AG08396 (cell line): ENCODE measurements at places on chromosomes 3 and 15.

- DNase-seq, result no peak
Measured at GRCh38 chr3:188279502-188280335, 125.8 kb downstream of the LPP start.

GRCh38 chr3:94272016-94272415 lies 209.2 kb downstream of the NSUN3 start:
- DNase-seq, result no peak

GRCh38 chr15:64024172-64025050 lies 21.9 kb downstream of the DAPK2 start:
- no peak for DNase-seq

DNA sequence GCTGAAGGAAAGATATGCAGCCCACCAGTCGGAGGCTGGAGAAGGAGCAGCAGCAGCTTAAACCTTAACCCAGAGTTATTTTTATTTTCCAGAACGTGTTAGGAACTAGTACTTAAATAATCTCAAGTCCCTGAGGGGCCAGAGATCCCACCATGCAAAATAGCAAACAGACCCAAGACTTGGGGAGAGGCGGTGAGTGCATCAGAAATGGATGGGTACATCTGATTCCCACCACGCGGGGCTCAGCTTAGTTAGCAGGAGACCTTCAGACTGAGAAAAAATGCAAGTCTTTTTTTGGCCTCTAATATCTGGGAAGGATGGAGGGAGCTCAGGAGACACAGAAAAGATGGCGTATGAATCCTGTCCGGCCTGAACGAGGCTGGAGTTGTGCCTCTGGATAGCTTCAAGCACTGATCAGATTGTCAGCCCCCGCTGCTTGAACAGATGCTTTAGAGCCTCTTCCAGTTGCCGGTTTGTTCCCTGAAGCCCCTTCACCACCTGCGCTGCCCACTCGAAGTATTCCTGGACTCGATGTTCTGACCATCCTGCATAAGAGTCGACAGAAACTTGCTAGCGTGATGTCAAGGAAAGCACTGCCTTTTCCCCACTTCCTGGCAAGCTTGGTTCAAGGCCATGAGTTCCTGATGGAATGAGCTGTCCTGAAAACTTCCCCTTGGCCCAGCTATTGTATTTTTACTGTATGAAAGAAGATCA lies 1.3 kb downstream of the HDDC3 start:
- DNase-seq, result no peak

GRCh38 chr3:130636480-130637234 lies 110.0 kb downstream of the PIK3R4 start:
- DNase-seq, result no peak

GRCh38 chr15:75454471-75455378 lies 3.2 kb upstream of the SIN3A start:
- peak; percentile 71 for DNase-seq

GRCh38 chr15:63071288-63071909 lies 28.9 kb downstream of the TPM1 start:
- no peak for DNase-seq

DNA sequence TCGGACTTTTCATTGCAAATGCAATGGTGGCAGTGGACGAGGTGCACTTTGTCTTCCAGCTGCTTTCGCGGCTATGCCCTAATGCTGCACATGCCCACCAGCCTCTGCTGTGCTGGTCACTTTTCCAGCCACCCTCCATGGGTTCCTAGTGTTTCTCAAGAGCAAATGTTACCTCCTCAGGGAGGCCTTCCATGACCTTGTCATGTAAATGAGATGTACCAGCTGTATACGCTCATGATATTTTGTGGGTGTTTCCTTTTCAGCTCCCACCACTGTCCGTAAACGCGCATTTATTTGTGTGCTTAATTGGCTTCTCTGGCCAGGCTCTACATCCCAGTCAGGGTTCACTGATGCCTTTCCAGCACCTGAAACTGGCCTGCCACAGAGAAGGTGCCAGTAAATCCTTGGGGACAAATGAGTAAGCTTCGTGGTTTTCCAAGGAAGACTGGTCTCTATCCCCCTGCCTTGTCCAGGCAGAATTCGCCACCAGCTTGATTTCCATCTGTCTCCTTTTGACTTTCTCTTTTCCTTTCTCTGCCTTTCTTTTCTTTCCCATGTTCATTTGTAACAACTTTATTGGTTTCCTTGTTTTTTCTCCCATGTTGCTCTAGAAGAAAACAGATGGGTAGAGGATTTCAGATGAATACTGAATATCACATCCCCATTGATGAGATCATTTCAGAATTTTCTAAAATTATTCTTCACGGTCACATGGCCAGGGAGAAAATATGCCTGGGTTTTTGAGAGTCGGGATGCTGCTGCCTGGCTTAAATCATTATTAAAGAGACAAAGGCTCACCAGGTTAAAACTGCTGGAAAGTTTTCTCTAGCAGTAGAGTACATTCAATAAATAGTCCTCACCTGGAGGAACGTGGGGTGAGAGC lies 82.5 kb downstream of the CHST2 start:
- DNase-seq, result no peak

- peak; percentile 86 for DNase-seq
Measured at GRCh38 chr3:27533718-27534573, 49.8 kb upstream of the SLC4A7 start.

- no peak for DNase-seq
Measured at GRCh38 chr3:32384938-32385337, 6.7 kb upstream of the CMTM7 start.

DNA sequence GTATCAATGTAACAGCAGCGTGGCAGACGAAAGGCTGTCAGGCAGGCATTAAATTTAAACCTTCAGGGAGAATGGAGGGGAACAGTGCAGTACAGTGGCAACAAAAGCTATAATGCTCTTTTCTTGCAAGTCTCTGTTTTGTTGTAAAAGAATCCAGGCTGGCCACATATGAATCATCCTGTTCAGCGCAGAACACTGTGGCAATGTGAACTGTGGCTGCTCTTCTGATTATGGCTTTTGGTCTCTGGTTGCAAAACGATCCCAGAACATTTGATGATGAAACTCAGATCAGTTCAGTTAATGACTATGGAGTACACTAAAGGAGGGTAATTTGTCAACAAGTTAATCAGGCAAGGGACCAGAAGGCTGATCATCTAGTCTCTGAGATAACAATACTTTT lies 219.7 kb upstream of the SGO1 start:
- no peak for DNase-seq

GRCh38 chr3:171356251-171356650 lies 104.0 kb downstream of the TNIK start:
- no peak for DNase-seq

DNA sequence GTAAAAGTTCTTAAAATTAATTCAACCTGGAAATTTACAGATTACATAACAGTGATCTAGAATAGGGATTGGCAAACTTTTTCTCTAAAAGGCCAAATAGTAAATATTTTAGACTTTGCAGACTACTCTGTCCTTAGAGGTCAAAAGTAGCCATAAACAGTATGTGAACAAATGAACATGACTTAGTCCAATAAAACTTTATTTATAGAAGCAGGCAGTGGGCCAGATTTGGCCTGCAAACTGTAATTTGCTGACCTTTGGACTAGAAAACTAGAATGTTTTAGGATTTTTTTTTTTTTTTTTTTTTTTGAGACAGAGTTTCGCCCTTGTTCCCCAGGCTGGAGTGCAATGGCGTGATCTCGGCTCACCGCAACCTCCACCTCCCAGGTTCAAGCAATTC lies 12.1 kb downstream of the SENP8 start:
- DNase-seq, result no peak

DNA sequence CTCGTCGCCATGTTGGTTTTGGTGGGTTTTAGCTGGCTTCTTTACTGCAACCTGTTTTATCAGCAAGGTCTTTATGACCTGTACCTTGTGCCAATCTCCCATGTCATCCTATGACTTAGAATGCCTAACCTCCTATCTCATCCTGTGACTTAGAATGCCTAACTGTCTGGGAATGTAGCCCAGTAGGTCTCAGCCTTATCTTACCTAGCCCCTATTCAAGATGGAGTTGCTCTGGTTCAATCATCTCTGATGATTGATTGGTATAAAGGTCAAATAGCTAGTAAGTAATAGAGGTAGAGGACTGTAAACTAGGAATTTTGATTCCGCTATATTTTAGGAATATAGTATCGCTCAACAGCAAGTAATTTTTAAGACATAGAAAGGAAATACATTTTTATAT lies 1.3 kb upstream of the ACKR2 start:
- DNase-seq, result no peak

GRCh38 chr15:49145651-49146609 lies 9.5 kb downstream of the COPS2 start:
- DNase-seq, result peak; percentile 14

DNA sequence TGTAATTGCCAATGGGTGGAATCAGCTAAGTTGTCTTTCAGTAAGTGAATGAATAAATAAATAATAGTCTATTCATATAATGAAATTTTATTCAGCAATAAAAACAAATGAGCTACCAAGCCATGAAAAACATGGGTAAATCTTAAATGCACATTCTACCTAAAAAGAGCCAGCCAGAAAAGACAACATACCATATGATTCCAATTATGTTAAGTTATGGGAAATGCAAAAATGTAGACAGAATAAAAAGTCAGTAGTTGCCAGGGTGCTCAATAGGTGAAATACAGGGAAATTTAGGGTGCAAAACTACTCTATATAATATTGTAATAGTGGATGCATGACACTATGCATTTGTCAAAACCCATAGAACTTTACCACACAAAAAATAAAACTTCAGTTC lies 277.2 kb upstream of the EPHA6 start:
- DNase-seq, result no peak

DNA sequence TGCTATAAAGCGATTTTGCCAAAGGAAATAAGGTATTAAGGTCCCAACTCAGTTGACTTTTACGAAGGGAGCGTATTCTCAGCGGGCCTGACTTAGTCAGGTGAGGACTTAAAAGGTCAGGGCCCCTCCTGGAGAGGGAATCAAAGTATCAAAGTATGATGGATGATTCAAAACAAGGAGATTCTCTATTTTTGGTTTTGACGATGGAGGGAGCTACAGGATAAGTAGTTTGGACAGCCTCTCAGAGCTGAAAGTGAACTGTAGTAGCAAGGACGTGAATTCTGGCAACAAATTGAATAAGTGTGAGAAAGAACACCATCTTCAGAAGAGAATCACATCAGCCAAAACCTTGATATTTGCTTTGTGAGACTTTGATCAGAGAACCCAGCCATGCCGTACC lies 1186.5 kb downstream of the SI start:
- DNase-seq, result no peak

DNA sequence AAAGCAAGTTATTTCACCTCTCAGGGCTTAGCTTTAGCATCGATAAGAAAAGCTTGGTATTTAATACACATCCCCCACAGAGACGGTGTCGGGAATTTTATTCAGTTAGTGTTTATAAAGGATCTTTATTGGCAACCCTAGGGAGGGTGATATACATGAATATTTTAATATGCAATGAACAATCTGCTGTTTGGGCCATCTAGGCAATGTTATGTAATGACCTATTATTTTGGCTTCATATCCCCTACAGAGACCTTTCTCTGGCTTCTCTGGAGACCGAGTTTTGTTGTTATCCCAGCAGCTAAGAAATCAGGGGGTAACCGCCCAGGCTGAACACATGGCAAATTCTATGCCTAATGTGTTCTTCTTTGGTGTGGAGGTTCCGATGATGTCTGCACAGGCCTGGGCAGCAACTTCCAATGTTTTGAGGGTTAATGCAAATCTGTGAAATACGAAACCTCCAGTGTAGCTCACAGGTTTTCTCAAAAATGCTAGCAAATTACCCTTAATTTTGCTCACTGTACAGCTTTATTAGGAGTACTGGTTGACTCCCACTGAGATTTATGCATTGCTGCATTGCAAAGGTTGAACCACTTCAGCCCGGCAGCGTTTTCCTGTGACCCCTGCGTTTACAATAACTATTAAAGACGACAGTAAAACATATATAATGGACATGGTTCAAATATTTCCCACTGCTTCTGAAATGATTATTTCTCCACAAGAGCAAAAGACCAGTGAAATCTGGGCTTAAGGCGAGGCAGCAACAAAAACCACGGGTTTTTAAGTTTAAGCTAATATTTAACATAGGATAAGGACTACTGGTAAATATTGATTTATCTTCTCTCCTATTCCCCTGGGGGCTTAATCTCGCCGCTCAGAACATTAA lies 298.3 kb upstream of the NR2E3 start:
- no peak for DNase-seq

DNA sequence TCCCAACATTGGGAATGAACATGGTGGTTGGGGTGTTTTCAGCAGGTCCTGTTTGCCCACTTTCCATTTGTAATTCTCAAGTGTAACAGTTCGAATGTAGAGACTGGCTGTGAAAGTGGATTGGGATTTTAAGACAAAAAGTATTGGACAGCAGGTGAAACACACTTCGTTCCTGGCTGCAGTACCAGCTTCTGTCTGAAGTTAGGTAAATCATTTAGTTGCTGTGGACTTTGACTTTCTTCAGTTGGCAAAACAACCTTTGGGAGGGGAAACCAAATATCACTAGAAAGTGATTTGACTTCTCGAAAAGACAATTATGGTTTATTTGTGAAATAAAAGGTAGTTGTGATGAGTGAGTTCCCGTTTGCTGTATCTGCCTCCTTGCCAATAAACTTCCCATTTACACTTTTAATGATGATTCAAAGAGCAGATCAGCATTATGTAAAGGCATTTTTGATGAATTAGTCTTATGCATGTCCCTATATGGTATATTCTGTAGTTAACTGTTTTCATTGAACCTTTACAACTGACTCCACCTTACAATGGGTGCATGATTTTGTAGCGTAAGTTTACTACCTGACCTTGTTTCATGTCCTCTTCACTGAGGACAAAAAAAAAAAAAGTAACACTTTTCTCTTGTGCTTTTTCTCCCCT lies 34.0 kb downstream of the FNDC3B start:
- no peak for DNase-seq

GRCh38 chr15:38243278-38244055 lies 9.2 kb upstream of the SPRED1 start:
- DNase-seq, result no peak

- DNase-seq, result no peak
Measured at GRCh38 chr15:79315623-79316328, 4.9 kb downstream of the TMED3 start.

DNA sequence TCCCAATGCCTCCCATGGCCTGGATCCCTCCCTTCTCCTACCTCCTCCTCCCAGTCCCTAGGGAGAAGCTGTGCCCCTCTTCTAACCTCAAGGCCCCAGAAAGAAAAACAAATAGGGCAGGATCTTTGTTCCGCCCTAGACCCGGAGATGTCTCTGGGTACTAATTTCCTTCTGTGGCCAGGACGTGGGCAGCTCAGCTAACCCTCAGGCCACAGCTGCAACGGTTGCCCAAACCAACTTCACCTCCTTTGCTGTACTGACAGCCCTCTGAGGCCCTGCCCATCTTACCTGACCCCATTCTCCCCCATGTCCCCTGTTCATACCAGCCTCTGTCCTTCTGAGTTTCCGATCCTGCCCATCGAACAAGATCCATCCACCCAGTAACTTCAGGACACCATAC lies 70.7 kb downstream of the SRGAP3 start:
- no peak for DNase-seq

- DNase-seq, result peak; percentile 68
Measured at GRCh38 chr15:48395521-48396011, 64.3 kb downstream of the DUT start.

GRCh38 chr15:69388260-69388705 lies 25.9 kb upstream of the KIF23 start:
- DNase-seq, result no peak

- DNase-seq, result no peak
Measured at GRCh38 chr3:87949189-87949878, 109.5 kb downstream of the CGGBP1 start.

GRCh38 chr3:20056725-20057611 lies 16.7 kb downstream of the KAT2B start:
- peak; percentile 32 for DNase-seq
